ENCODE measurements at places on chromosomes 1 and 21.

- no peak for DNase-seq
Measured at GRCh38 chr1:227557962-227558725, 5.2 kb upstream of the ZNF678 start.

DNA sequence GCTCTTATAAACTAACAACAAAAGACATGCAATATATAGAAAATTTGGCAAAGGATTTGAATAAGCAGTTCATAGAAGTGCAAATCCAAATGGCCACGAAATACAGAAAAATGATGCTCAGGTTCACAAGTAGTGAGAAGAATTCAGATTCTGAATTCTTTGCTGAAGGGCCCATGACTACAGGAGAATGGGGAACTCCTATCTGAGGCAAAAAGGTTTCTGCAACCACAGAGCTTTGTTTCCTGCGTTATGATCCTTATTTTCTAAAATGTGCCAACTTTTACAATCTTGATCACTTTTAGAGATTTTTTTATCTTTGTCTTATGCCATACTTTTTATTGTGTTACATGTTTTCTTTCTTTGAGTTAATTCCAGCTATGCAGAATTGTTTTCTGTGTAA lies 91.3 kb downstream of the ITSN1 start:
- no peak for DNase-seq

DNA sequence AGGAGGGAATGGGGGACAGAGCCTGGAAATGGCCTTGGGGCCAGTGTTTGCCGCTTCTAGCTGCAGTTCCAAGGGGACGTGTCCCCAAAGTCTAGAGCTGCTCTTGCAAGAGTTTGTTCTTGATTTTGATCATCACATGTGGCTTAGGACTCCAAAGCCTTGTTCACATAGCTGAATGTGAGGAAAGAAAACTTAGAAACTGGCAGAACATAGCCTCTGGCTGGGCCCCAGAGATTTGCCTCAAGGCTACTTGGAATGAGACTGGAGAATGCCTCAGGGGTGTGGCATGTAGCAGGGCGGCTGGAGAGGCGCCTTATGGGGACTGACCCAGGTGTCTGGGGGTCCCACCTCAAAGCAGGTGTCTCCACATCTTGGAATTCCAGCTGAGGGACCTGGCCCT lies 2.3 kb downstream of the PDXK start:
- no peak for DNase-seq

GRCh38 chr1:4825800-4826450 lies 171.5 kb downstream of the AJAP1 start:
- DNase-seq, result no peak

DNA sequence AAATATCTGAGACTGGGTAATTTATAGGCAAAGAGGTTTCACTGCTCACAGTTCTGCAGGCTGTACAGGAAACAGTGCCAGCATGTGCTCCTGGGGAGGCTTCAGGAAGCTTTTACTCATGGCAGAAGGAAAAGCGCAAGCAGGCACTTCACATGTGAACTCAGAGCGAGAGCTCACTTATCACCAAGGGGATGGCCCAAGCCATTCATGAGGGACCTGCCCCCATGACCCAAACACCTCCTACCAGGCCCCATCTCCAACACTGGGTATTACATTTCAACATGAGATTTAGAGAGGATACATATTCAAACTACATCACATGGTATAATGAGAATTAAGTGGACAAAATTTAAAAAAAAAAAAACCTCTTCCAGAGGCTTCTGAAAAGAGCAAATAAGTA lies 13.7 kb downstream of the WASF2 start:
- DNase-seq, result no peak

All from skeletal muscle cell (primary cell).